Glutamatergic neuron (in vitro differentiated cells): ENCODE measurements at places on chromosomes 3 and 15. TPM values are rescaled to one million over a fixed set of nuclear protein-coding genes. Genes with fewer than 3 reads are reported as not detected.

Gene MESP1
- total RNA-seq = 1.1 TPM

Gene TMEM266
- total RNA-seq = 1.3 TPM

GRCh38 chr3:194274424-194275085 is 76.6 kb downstream of the CPN2 start:
- peaks cover 19% of the 10 kb centered on the region for H3K4me1 ChIP-seq
- no peaks in the 10 kb centered on the region for H3K36me3 ChIP-seq
- peak; percentile 2 for DNase-seq
- H3K27ac ChIP-seq = no peak overlapping the region
- no peak overlapping the region for H3K4me3 ChIP-seq

GRCh38 chr15:72358650-72359171 is 17.1 kb downstream of the HEXA start:
- DNase-seq = no peak
- H3K4me3 ChIP-seq = no peak overlapping the region
- H3K4me1 ChIP-seq = no peaks in the 10 kb centered on the region

DNA sequence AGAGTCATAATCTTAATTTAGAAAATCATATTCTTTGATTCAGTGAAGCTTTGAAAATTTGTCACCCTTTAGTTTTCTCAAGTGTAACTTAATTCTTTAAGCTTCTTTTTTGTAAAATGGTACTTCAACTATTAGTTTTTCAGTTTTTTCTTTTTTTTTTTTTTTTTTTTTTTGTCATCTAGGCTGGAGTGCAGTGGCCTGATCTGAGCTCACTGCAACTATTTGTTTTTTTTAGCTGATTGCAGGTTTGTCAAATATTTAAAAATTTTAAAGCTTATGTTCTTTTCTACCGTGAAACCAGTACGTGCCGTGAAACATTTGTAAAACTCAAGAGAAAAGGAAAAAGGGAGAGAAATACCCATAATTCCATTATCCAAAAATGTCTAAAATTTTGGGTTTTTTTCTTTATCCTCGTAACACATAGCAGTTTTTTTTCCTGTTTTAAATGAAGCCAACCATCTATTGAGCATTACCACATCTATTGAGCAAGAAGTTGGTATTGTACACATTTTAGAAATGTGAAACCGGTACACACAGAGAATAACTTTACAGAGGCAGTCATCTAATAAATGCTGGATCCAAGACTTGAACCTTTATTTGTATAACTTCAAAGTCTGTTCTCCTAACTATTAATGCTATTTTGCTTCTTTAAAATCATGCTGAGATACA is 25.7 kb downstream of the ECT2 start:
- DNase-seq = no peak
- H3K4me3 ChIP-seq = no peak overlapping the region
- no peak overlapping the region for H3K27ac ChIP-seq
- no peaks in the 10 kb centered on the region for H3K4me1 ChIP-seq
- H3K36me3 ChIP-seq = no peaks in the 10 kb centered on the region
- H3K27me3 ChIP-seq = no peaks in the 10 kb centered on the region

DNA sequence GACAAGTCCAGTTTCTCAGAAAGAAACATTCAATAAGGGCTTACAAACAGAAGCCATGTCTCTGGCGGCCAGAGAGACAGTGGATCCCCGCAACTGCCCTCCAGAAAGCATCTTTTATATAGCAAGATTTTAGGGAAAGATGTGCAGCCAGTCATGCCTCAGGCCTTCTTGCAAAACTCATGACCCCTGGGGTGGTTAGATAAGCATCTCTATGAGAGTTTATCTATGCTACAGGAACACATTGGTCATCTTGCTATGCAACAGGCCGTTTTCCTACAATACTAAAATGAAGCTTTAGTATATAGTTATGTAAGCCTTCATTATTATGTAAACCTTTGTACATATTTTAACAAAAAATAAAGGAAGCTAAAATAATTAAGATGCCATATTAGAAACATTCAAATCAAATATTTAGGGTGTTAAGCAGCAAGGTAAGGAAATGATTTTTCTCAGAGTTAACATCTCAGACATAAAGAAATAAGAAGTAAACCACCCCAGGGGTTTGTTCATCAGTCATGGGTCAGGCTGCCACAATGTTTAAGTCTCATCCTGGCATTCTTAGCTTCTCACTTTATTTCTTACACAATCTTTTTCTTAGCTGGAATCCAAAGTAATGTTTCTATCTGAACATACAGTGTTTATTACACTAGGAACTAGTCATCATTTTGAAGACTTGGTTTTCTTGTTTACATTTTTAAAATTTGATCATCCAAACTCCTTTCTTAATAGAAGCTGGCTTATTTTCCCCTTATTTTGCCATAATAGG is 6.3 kb upstream of the FSIP1 start:
- peak overlapping the region; percentile 54 for H3K27ac ChIP-seq
- H3K36me3 ChIP-seq = no peaks in the 10 kb centered on the region
